ENCODE measurements at places on chromosomes 3 and 15.

GRCh38 chr15:99118801-99119546, 14.1 kb downstream of the SYNM start:
- no peak for DNase-seq

GRCh38 chr3:137165117-137165806, 207.5 kb downstream of the IL20RB start:
- DNase-seq: no peak

DNA sequence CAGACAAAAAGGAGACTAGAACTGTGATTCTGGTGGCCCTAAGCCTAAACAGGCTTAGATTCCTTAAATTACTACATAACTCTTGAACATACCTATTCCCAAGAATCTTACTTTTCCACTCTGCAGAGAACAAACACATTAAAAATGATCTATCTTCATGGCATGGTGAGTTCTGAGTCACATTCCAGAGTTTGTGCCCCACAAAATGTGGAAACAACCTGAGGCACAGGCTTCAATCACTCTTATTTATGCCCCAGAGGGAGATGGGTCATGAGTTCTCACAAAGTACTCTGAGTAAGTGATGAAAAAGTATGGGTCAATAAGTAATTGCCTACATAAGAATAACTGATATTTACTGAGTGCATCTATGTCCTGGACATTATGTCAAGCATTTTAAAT, 137.5 kb upstream of the SLC2A2 start:
- no peak for DNase-seq

GRCh38 chr3:25826510-25826909, 36.6 kb downstream of the OXSM start:
- no peak for DNase-seq

DNA sequence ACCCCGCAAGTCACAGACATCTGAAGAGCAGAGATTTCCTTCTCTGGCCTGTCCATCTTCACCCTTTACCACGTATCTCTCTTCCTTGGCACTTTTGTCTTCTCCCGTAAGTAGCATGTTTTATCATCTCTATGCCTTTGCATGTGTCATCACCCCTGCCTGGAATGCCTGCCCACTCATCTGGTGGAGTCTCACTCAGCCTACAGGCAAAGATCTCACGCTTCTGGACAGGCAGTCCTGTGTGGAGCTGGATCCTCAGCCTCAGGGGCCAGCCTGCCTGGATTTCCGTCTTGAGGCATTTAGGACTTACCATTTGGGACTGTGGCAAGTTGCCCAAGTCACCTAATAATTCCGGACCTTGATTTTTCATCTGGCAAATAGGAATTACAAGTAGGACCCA, 114.3 kb upstream of the CACNA2D3 start:
- no peak for DNase-seq

GRCh38 chr15:67190326-67190725, 64.1 kb downstream of the AAGAB start:
- DNase-seq: no peak

- no peak for DNase-seq
Measured at GRCh38 chr15:37015035-37015434, 85.3 kb downstream of the MEIS2 start.

DNA sequence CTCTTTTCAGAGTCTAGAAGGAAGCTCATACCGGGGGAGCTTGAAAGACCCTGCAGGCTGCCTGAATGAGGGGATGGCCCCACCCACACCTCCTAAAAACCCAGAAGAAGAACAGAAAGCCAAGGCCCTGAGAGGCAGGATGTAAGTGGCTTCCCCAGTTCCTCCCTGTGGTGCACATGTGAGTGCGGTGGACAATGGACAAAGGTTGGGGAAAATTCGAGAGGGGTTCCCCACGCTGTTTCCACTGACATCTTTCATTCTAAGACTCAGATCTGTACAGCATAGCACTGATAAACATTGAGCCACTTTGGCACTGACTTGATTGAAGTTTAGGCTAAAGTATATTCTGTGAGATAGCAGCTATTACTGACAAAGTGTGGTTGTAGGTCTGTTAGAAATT, 79.5 kb upstream of the UMPS start:
- DNase-seq: no peak

DNA sequence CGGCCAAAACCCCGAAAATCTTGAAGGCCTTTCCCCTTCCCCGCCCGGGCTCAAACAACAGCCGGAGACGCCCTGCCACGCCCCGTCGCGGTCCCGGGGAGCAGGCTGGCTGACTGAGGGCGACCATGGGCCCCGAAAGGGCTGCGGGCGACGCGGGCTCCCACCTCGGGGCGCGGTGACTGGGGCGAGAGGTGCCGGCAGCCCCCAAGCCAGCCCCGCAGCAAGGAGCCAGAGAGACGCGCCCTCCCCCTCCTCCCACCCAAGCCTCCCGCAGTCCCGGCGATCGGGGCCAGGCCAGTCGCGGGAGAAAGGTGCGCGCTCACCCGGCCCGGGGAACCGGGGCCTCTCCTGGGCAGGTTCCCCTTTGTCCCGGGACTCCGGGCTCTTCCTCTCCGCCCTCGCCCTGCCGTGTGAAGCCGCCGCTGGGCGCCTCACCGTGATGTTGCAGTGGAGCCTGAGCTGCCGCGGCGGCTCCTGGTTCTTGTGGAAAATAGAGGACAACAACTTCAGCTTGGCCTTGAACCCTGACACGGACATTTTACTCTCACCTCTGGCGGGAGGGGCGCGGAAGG, 30.6 kb upstream of the ZSCAN2 start:
- peak; percentile 16 for DNase-seq

All from cerebellar cortex (tissue), 1 donor.